ENCODE measurements at places on chromosomes 12 and 14.
A peak's percentile ranks its signal among the peaks of the same experiment; 100 is the strongest.

DNA sequence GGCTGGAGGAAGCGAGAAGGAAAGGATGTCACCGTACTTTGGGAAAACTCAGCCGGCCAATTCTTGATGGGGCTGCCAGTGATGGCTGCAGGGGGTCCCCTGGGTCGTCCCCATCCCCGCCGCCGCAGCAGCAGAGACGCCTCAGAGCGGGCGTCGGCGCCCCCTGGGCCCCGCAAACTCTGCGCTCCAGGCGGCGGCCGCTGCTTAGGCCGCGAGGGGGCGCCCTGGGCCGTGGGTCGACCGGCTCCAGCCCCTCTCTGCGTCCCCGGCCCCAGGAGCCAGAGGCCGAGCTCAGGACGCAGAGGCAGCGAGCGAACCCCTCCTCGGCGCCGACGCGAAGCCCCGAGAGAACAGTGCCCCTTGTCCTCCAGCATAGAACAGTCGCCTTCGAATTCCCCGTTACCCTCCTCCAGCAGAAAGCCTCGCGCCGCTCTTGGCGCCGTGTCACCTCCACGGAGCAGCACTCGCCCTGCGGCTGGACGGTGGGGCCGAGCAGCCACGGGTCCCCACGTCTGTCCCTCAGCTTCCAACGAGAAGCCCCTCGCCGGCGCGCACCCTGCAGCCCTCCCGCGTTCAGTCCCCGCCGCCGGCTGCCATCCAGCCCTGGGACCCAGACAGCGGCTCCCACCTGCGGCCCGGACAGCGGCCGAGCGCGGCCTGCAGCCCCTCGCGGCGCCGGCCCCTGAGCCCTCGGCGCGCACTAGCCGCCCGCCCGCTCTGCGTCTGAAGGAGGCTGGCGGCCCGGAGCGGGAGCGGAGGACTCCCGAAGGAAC, 106.6 kb downstream of the PRICKLE1 start:
- peaks cover 49% of the 10 kb centered on the region for H3K4me1 ChIP-seq
- peak; percentile 89 for DNase-seq
- no peaks in the 10 kb centered on the region for H3K27me3 ChIP-seq
- peak overlapping the region; percentile 95 for H3K4me3 ChIP-seq
- H3K27ac ChIP-seq, result peak overlapping the region; percentile 82
- no peaks in the 10 kb centered on the region for H3K36me3 ChIP-seq

DNA sequence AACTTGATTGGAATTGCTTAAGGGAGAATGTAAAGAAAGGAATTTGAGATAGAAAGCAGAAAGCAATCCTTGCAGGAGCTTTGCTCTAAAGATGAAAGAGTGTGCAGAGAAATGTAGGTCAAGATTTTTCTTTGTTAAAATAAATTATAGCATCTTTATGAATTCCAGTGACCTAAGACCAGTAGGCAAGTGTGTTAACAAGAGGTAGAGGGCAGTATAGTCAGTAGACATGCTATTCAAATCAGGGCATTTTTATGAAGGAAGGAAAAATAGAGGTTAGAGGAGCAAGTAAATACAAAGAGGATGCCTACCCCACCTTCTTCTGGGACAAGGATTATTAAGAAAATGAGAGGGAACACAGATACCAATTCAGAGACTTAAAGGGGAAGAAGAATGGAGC, 148.5 kb downstream of the PLCZ1 start:
- H3K4me3 ChIP-seq, result no peak overlapping the region
- no peaks in the 10 kb centered on the region for H3K4me1 ChIP-seq
- DNase-seq, result no peak
- no peaks in the 10 kb centered on the region for H3K36me3 ChIP-seq

GRCh38 chr14:71399057-71399487, 491.8 kb downstream of the PCNX1 start:
- no peaks in the 10 kb centered on the region for H3K27me3 ChIP-seq
- peaks cover 53% of the 10 kb centered on the region for H3K4me1 ChIP-seq
- peak; percentile 92 for DNase-seq
- H3K4me3 ChIP-seq, result peak overlapping the region; percentile 35

GRCh38 chr12:30828686-30829085, 73.9 kb upstream of the CAPRIN2 start:
- no peak for DNase-seq
- no peak overlapping the region for H3K27ac ChIP-seq
- H3K4me1 ChIP-seq, result no peaks in the 10 kb centered on the region
- no peaks in the 10 kb centered on the region for H3K27me3 ChIP-seq

DNA sequence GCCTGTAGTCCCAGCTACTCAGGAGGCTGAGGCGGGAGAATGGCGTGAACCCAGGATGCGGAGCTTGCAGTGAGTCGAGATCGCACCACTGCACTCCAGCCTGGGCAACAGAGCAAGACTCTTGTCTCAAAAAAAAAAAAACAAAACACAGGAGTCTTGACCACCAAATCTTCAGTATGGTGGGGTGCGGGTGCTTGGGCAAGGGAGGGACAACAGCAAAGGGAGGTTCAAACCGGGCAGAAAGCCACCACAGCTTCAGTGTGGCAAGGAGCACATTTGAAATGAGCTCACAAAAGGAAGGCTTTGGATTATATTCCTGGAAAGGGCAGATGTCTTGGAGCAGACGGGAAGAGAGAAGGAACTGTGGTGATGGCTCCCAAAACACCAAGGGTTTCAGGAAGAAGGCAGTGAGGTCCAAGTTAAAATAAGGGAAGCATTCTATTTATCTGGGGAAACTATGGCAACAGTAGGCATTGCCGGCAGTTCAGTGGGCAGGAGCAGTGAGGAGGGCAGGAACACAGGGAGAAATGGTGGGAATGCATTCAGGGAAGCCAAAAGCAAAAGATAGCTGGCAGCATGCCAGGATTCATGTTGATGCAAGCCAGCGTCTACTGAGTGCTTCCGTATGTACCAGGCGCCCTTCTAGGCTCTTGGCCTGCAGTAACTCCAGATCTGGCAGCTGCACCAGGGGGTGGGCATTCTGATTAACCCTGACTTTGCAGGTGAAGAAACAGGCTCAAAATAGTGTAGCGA, 51.0 kb upstream of the SRSF5 start:
- H3K4me1 ChIP-seq, result no peaks in the 10 kb centered on the region
- H3K36me3 ChIP-seq, result peaks cover 39% of the 10 kb centered on the region
- no peak overlapping the region for H3K4me3 ChIP-seq
- DNase-seq, result no peak
- no peak overlapping the region for H3K27ac ChIP-seq

DNA sequence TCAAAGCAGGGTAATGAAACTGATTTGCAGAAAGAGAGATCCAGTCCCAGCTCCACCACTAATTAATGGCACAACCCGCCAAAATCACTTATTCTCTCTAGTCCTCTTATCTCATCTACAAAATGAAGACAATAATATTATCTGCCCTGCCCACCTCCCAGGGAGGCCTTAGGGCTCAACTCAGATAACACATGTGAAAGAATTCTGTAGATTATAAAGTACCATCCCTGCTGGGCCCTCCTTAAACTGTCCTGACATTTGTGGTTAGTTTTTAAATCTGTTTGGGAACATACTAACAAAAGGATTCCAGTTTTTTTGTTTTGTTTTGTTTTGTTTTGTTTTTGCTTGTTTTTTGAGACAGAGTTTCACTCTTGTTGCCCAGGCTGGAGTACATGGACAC, 7.3 kb downstream of the POMT2 start:
- DNase-seq, result no peak
- H3K27ac ChIP-seq, result no peak overlapping the region
- no peak overlapping the region for H3K4me3 ChIP-seq

GRCh38 chr12:13071305-13072280, 27.4 kb downstream of the FAM234B start:
- H3K27ac ChIP-seq, result no peak overlapping the region
- peaks cover 11% of the 10 kb centered on the region for H3K36me3 ChIP-seq
- H3K4me3 ChIP-seq, result no peak overlapping the region
- no peaks in the 10 kb centered on the region for H3K27me3 ChIP-seq
- no peak for DNase-seq

DNA sequence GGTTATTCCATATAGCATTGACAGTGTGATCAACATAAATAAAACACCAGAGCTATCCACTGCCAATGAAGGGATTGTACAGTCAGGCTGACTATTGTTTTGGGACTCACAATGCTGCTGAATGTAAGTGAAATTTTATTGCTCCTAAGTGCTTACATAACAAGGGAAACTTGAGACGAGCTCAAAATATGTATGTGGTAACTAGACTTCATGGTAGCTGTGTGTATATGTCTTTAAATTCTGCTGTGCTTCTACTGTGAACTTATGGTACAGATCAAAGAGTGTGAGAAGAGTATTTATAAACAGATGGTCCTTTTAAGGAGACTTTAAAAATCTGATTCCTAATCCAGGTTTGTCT, 6.9 kb downstream of the FLRT2 start:
- H3K27me3 ChIP-seq, result no peaks in the 10 kb centered on the region
- no peak overlapping the region for H3K4me3 ChIP-seq
- H3K4me1 ChIP-seq, result peaks cover 3% of the 10 kb centered on the region
- H3K27ac ChIP-seq, result no peak overlapping the region
- no peak for DNase-seq

DNA sequence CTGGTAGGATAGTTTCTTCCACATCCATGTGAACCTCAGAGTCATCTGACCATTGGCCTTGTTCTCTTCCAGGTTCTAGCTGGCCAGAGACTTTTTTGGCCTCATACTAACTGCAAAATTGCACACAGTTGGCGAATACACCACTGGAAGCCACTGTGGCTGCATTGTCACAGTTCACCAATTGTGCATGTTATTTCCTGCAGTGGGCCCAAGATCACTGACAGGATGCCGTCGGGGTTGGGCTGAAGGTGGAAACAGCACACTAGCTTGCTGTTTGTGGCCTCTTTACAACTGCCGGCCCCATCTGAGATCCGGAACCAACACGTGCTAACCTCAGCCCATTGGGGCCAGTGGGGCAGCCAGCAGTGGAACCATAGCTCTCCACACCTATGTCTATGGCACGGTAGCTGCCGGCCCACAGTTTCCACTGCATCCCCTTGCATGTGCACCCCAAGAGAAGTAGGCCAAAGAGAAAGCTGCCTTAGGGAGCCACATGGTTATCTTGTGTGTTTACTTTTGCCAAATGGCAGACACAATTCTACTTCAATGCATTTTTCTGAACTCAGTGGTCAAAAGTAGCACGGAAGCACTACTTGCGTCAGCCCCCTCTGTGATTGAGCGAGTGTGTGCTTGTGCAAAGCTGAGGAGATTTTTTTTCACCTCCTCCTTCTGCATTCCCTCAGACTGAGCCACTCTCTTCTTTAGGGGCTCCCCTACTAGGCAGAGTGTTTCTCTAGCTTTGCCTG, 464.0 kb downstream of the RAD51B start:
- DNase-seq, result peak; percentile 87
- H3K4me1 ChIP-seq, result peaks cover 96% of the 10 kb centered on the region
- no peaks in the 10 kb centered on the region for H3K36me3 ChIP-seq

GRCh38 chr12:87814625-87815024, 214.6 kb downstream of the C12orf50 start:
- no peak overlapping the region for H3K4me3 ChIP-seq
- no peaks in the 10 kb centered on the region for H3K27me3 ChIP-seq
- no peaks in the 10 kb centered on the region for H3K4me1 ChIP-seq
- H3K36me3 ChIP-seq, result no peaks in the 10 kb centered on the region

DNA sequence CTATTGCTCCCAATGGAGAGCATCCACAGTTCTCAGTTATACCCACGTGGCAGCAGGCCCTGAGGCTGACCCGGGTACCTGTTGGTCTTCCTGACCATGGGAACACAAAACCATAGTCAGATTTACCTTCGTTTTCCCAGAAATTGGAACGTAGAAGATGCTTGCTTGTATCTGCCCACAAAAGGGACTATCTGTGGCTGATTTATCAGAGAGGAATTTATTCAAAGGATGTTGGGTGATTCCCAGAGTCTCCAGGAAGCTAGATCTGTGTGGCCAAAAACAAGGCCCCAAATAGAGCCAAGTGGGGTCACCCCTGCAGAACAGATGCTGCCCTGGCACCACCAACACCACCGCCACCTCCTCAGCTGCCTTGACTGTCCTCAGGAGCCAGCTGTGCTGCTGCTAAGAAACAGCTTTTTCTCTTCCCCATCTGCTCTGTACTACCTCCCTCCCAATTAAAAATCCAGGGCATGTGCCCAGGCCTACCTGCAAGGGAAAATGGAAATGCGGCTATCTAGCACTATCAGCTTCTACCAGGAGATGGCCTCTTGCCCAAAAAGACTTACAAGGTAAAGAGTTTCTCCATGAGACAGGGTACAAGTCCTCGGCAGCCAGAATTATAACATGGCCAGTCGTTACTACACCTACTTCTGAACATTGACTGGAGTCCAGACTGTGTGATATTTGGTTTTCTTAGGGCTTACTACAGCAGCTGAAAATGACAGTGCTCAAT, 128.6 kb upstream of the PLEKHG7 start:
- DNase-seq, result no peak
- H3K27ac ChIP-seq, result no peak overlapping the region

- no peak overlapping the region for H3K27ac ChIP-seq
- H3K27me3 ChIP-seq, result peaks cover 44% of the 10 kb centered on the region
- peaks cover 15% of the 10 kb centered on the region for H3K4me1 ChIP-seq
- no peak for DNase-seq
- no peak overlapping the region for H3K4me3 ChIP-seq
Measured at GRCh38 chr12:4905316-4905715, 4.4 kb upstream of the KCNA1 start.
